ENCODE measurements at places on chromosomes 3 and 15.

- no peak for DNase-seq
These were observed 27.9 kb upstream of the SFMBT1 start for GRCh38 chr3:53073553-53074365.

DNA sequence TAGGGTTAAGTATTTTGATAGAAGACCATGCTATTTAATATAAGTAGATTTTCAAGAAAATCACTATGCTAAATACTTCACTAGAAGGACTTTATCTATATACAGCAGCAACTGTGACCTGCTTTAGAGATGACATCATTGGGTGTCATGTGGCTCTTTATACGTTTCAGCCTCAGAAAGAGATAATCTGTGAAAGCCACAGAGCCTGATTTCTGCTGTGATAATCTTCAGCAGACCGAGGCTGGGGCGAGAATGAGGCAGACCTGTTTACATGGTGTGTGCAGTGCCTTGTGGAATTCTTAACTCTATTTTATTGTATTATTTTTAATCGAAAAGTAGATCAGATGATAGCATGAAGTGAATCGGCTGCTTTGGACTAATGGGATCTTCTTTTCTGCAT, 471.2 kb downstream of the MFSD1 start:
- DNase-seq, result no peak

GRCh38 chr3:68866157-68866556, 66.2 kb downstream of the TAFA4 start:
- DNase-seq, result no peak

DNA sequence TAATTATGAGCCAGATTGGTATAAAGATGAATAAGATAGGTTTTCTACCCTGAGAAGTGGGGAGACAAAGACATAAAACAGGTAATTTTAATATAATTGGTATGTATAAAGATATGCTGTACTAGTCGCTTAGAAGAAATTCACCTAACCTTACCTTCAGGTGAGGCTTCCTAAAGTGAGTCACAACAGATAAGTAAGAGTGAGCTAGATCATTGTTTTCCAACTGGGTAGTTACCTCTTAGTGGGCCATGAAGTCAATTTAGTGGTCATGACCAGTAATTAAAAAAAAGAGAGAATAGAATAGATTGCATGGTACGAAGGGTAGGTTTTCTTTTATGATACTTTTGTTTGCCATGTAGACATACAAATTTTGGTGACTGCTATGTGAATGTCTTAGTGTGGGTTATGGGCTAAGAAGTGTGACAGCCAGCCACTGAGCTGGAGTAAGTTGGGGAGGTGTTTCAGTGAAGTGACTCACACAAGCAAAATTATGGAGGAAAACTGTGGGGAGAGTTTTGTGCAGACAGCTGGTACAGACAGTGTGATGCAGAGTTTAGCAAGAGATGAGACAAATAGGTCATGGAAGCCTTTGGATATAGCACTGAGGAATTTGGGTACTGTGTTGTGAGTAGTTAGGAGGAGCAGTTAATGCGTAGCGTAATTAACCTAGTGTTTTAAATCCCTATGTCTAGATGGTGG, 8.2 kb downstream of the TRNT1 start:
- no peak for DNase-seq

GRCh38 chr3:7813365-7813764, 688.3 kb upstream of the LMCD1 start:
- no peak for DNase-seq

- DNase-seq, result no peak
These were observed 110.6 kb upstream of the TSPAN3 start for GRCh38 chr15:77181305-77182074.

- DNase-seq, result no peak
These were observed 478.5 kb upstream of the EPHA3 start for GRCh38 chr3:88628901-88629300.

GRCh38 chr3:132641837-132642538, 17.6 kb downstream of the ACAD11 start:
- no peak for DNase-seq

DNA sequence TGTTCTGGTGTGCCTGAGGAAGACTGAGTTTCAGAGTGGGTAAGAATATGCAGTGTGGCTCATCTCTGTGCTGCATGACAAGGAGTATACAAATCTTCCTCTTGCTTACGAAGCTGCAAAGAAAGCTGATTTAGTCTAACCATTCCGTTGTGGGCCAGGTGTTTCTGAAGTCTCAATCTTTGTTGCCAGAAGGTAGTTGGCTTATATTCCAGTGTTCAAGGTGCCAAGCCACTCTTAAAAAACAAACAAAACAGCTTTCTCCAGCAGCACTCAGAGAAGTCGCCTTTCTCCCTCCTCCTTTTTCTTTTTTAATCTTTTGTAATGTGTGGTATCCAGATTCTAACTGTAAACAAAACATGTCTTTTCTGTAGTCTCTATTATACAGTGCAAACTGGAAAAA, 872.4 kb downstream of the NAALADL2 start:
- DNase-seq, result no peak

- no peak for DNase-seq
These were observed 21.7 kb upstream of the GMNC start for GRCh38 chr3:190883973-190884832.

DNA sequence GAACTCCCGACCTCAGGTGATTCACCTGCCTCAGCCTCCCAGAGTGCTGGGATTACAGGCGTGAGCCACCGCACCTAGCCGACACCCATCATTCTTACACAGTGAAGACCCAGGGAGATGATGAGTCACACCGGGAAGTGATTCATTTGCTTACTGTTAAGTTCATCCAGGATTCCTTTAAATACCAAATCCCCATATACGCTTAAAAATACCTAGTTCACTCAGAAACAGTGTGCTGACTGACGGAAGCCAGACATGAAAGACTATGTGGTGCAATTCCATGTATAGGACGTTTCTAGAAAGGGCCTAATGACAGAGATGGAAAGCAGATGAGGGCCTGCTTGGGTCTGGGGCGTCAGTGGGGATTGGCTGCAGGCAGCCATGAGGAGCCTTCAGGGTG, 75.2 kb downstream of the APBA2 start:
- DNase-seq, result no peak

- DNase-seq, result no peak
These were observed at the start of gene CASR for GRCh38 chr3:122183521-122183892. TSS of gene CASR (plus strand) at chr3:122183668. CDS start at chr3:122254190, 70,522 bp downstream.

DNA sequence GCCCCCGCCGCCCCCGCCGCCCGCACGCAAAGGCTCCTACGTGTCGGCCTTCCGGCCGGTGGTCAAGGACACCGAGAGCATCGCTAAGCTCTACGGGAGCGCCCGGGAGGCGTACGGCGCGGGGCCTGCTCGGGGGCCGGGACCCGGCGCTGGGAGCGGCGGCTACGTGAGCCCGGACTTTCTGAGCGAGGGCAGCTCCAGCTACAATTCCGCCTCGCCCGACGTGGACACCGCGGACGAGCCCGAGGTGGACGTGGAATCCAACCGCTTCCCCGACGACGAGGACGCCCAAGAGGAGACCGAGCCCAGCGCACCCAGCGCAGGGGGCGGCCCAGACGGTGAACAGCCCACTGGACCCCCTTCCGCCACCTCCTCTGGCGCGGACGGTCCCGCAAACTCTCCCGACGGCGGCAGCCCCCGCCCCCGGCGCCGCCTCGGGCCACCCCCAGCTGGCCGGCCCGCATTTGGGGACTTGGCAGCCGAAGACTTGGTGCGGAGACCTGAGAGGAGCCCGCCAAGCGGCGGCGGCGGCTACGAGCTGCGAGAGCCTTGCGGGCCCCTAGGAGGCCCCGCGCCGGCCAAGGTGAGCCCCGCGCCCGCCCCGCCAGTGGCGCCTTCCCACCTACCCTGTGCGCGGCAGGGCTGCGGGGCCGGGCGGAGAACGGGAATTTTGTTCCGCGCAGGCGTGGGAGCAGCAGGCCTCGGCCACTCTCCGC, 2.4 kb downstream of the SKOR1 start:
- no peak for DNase-seq

DNA sequence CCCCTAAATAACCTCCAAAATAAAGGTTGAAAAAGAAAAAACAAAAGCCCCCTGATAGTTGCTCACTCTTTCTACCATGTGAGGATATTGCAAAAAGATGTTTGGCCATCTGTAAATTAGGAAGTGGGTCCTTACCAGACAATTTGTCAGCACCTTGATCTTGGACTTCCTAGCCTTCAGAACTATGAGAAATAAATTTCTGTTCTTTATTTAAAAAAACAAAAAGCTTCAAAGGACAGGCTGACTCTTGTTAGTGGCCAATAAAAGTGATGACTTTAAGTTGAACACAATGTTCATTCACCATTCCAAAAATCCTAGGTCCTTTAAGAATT, 103.5 kb downstream of the CBLB start:
- no peak for DNase-seq

DNA sequence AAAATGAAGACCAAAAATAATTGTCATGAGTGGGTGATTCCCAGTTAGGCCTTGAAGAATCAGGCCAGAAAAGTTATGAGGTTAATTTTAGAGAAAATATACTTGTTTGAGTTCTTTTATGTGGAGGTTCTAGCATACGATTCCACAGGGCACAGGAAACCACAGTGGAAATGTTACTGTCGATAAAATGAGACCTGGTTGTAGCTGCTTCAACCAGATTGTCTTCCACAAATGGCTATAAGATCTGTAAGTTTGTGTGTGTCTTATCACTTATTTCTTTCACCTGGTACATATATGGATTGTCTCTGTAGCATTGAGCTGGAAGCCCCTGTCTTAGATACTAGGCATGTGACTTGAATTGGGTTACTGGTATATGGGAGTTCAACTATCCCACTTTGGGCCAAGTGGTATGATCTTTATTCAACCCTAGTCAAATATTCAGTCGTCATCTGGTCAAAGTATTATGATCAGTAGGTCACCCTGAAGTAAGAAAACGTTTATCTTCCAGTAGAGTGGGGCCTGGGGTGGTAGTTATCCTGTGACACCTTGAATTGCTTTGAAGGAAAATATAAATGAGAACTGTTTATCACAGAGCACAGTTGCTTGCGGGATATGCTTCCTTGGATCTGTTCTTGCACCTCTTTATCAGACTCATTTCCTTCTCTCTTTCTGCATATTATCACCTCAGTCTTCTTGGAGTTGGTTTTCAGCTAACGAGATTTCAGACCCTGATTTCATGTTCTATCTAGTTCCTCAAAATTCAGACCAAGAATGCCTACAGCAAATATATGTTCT, 21.5 kb upstream of the ZNF609 start:
- no peak for DNase-seq

GRCh38 chr3:123365450-123366143, 83.3 kb downstream of the ADCY5 start:
- DNase-seq, result no peak

DNA sequence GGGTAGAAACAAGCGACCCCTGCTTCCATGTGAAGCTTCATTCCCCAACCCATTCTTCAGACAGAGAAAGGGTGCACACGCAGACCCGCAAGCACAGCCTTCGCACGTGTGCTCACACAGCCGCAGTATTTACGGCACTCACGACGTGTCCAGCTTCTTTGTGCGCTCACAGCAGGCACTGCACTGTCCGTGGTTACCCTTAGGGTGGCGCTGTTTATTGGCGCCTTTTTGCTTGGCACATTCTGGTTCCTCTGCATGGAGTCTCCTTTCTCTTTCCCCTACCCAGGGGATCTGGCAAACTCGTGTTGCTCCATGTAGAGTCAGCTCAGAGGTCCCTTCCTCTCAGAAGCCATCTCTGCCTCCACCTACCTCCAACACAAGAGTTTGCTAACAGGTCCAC, 115.1 kb downstream of the SLCO3A1 start:
- no peak for DNase-seq

DNA sequence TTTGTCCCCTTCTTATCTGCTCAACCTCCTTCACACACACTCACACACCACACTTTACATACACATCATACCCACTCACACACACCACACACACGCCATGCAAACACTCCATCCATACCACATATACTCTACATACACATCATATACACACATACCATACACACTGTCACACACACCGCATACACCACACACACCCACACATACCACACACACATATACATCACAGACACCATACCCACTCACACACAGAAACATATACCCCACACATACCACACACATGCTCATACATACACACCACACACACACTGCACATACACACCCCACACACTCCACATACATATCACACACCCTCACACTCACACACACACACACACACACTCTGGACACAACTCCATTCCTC, 54.3 kb upstream of the ACP3 start:
- no peak for DNase-seq

DNA sequence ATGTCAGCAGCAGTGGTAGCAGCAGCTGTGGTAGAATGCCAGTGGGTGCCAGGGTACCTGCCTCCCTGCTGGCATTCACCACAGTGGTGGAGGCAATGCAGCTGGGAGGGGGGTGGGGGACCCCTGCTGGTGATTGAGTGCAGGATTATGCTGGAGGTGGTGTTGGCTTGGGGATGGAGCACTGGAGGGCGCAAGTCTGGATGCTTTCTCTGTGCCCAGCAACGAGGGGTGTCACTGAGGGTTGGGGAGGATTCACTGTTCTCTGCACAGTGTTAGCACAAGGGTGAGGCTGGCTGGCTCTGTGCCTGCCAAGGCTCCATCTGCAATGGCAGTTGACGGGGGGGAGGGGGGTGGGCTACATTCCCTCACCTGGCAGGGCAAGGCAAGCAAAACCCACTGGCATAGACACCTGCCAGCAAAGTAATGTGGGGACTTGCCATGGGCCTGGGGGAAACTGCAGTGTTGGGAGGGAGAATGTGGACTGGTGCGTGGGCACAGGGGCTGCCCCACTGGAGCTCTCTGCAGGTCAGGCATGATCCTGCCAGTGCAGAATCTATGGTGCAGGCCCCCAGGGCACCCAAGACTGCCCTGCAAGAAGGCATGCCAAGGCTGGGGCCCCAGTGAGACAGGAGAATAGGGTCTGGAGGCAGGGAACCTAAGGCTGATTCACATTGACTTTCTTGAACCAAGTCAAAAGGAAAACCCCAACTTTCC, 64.3 kb downstream of the MINDY4B start:
- no peak for DNase-seq

DNA sequence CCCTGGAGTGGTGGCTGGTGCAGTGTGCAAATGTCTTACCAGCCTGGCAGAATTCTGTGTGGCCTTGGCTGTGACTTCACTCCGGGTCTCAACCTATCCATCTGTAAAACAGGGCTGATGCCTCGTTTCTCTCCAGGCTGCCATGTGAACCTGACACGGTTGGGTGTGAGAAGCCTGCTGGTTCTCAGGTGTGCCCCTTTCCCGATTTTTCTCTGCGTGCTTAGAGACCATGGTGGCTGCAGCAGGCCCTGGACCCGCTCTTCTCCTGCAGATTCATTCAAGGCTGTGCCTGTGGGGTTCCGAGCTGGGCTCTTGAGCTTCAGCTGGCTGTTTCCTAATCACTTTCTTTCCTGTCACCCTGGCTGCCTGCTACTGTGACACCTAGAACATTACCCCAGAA, 38.9 kb downstream of the EEFSEC start:
- DNase-seq, result no peak

- DNase-seq, result no peak
These were observed 83.5 kb downstream of the FMN1 start for GRCh38 chr15:33111041-33111451.

- DNase-seq, result no peak
These were observed 31.5 kb downstream of the ABHD2 start for GRCh38 chr15:89119489-89120478.

Data from activated T-helper 1 cell treated with anti-CD3 and anti-CD28 coated beads, Interleukin-2, amount 50 U/mL, for 16 hours (primary cell).